ENCODE measurements at places on chromosomes 16 and 17.

DNA sequence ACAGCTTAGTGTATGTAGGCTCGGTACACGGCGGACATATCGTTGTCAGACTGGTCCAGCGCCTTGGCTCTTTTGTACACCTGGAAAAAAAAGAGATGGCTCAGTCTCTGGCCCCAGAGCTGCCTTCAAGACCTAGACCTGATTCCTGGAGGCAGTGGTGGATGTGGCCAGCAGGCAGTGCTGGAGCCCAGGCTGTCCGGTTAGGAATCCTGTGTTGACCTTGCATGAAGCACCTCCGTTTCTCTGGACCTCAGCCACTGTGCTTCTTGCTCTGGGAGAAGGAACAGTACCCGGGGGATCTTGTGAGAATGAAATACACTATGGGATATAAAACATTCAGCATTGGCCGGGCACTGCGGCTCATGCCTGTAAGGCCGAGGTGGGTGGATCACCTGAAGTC is 2.8 kb upstream of the ROGDI start:
- no peak for DNase-seq

- no peak for DNase-seq
These were observed 83.4 kb downstream of the HIC1 start for GRCh38 chr17:2138318-2138717.

- peak; percentile 13 for DNase-seq
These were observed 774 bp upstream of the MAF start for GRCh38 chr16:79601092-79601930.

GRCh38 chr16:17951378-17951777 is 385.2 kb downstream of the NPIPA8 start:
- no peak for DNase-seq

DNA sequence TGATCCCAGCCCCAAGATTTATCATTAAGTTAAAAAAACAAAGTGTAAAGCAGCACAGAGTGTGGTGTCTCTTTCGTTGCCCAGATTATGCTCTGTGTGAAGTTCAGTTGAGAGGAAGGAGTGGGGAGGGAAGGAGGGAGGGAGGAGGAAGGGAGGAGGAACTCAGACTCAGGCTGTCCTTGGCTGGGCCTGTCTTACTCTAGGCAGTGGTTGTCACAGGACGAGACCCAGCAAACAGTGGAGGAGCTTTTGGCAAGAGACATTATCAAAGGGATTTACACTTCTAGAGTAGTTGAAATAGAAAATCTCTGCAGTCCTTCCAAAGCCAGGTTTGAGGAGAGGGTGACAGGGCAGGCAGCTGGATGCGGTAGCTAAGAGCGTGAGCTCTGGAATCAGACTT is 27.8 kb downstream of the KNOP1 start:
- no peak for DNase-seq

GRCh38 chr17:77215281-77215680 is 74.5 kb downstream of the SEC14L1 start:
- no peak for DNase-seq

DNA sequence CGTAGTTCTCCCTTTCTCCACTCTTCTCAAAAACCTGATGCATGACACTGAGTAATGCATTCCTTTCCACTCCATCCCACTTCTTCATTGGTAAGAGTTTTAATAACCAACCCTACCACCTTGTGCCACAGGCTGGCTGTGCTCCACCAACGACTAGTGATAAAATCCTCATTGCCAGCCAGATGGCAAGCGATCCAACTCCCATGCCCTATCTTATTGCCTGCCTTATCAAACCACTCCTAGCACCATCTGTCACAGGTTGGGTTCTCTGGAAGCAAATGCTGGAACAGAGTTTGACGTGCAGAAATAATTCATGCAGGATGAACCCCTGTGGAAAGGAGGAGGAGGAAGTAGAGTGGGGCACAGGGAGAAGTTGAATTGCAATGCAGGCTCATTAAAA is 99.5 kb downstream of the CHD9NB start:
- no peak for DNase-seq

DNA sequence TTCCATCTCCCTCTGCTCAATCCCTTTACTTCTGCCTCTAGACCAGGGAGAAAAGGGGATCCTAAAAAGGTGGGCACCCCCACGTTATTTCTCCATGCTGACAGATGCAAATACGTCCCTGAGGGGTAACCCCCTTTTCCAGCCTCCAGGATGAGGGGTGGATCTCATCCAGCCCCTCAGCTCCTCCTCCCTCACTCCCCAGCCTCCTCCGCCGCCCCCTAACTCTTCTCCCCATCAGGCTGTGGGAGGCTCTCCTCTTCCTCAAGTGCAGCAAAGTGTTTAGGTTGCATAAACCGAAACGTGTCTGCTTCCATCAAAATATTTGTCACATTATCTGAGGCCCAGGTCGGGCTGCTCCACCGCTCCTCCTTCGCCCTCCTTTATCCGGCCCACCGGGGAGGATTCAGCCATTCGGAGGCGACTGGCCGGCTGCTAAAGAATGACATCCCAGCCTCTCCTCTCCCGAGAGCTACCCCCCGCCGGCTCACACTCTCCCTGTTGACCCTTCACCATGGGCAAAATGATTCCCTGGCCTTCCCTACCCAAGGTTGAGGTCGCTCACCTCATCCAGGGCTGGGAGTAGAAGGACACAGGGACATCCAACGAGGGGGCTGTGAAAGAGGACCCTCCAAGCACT is 1.2 kb upstream of the C1QL1 start:
- no peak for DNase-seq

- DNase-seq, result no peak
These were observed 41.7 kb downstream of the PGS1 start for GRCh38 chr17:78419970-78420815.
